ENCODE measurements at places on chromosomes 11 and 22.

GRCh38 chr22:36259615-36260300, 6.8 kb downstream of the APOL1 start:
- no peak for DNase-seq

DNA sequence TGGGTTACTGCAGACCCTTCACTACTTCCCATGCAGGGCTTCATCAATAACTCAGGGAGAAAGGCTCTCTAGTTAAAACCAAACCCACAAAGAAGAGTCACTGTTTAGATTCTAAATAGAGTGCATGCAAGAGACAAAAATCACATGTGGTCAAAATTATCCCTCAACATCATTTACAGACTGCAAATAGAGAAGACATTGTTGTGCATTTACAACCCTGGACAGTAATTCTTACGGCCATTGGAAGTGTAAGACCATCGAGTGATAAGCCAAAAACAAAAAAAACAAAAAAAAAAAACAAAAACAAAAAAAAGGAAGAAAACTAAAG, 93.4 kb downstream of the RASSF10 start:
- DNase-seq: no peak

DNA sequence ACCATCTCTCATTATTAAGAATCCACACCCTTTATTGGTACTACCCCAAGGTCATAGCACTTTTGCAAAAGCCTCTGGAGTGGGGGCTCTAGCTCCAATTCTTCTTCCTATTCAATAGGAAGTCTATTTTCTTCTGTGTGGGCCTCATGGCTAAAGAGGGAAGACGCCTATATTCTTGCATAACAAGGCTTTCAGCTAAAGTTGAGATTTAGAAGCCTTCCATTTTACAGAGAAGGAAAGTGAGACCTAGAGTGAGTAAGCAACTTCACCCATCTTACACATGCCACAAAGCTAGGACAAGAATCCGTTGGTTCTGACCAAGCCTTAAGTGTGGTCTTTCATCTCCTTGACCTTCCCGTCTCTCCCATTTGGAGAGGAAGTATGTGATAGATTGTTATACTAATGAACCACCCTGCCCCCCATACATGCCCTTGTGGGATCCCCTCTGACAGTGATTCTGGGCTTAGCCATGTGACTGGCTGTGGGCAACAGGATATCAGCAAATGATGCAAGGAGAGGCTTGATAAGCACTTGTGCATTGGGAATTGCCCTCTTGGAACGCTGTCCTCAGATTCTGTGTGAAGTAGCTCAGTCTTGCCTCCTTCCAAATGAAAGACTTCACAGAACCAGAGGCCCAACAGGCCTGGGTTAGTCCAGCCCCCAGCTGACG, 12.3 kb downstream of the BACE1 start:
- DNase-seq: no peak

DNA sequence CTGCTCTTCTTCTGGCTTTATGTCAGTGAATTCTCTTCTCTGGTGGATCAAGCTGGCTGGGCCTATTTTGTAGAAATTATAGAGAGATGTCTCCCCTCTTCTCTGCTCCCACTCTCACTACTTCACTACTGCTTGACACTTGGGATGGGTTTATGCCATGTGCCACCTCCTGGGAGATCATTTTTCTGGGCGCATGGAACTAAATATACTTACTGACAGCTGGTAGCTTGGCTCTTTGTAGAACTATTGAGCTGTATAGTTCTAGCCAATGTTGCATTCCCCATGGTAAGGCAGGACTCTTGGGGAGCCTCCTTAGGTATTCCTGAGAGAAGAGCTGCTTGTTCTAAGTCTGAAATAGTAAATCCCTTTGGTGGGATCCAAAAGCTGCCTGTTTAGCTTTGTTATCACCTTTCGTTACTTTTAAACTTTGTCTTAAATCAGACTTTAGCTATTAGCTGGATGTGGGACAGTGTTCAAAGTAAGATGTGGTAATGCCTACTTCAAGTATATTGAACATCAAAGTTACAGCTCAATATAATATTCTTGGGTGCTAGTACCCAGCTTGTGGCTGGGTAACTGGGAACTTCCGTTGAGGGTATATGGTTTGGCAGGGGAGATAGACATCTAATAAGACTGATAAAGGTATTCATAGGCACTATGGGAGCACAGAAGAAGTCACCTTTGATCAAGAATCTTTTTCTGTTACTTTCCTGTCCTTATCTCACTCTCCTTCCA, 87.5 kb upstream of the RRM1 start:
- no peak for DNase-seq

DNA sequence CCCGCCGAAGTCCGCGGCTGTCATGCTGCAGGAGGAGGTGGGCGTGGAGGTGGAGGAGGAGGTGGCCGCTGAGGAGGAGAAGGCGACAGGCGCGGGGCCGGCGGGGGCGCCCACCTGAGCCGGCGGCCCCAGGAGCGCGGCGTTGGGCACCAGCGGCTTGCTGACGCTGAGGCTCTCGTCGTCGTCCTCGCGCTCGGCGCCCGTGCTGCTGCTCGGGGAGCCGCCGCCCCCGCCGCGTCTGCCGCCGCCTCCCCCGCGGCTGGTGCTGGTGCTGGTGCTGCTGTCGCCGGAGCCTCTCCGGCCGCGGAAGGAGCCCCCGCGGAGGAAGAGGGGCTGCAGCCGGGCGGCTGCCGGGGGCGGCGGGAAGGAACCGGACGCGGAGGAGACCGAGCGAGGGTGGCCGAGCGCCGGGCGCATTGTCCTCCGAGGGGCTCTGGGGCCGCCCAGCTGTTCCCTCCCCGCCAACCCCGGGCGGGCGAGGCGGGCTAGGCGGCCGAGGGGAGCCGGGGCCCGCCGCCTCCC, 388 bp downstream of the TMEM121B start:
- no peak for DNase-seq

- DNase-seq: no peak
Observed at GRCh38 chr11:66866007-66866406, 9.1 kb downstream of the LRFN4 start.

- no peak for DNase-seq
Observed at GRCh38 chr11:86101493-86101892, 32.6 kb upstream of the PICALM start.

- no peak for DNase-seq
Observed at GRCh38 chr22:29780220-29780619, 13.1 kb downstream of the UQCR10 start.

- DNase-seq: no peak
Observed at GRCh38 chr11:128397362-128397761, 190.0 kb downstream of the ETS1 start.

DNA sequence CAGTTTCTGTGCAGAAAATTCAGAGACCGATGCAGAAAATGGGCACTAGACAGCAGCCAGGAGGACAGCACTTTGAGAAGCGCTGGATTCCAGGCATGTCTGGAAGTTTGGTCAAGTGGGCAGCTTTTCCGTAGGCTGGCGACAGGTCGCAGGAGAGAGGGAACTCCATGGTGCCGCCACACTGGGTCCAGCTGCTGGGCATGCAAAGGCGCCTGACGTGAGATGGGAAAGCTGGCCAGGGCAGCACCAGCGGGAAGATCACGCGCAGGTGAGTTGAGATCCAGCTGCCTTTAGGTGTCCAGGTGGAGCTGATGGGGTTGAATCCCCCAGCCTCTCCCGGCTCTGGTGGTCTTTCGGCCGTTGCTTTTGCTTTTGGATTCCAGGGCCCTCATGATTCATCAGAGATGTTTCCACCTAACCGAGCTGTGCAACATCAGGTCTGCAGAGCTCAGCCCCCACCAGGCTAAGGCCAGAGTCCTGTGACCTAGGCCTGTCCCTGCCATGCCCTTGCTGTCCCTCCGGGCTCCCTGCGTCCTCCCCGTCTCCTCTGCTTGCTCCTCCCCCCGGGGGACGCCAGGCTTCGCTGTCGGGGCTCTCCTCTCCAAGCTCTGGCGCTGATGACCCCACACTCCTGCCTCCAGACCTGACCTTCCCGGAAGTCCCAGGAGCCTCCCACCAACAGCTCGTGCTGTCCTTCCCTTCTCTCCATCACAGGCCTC, 1001.7 kb downstream of the BRD1 start:
- no peak for DNase-seq

GRCh38 chr11:78400116-78400515, 17.5 kb downstream of the GAB2 start:
- no peak for DNase-seq

GRCh38 chr11:62545437-62546243, 966 bp downstream of the AHNAK start:
- DNase-seq: no peak

GRCh38 chr11:118314988-118315411, 10.5 kb downstream of the CD3E start:
- DNase-seq: no peak

DNA sequence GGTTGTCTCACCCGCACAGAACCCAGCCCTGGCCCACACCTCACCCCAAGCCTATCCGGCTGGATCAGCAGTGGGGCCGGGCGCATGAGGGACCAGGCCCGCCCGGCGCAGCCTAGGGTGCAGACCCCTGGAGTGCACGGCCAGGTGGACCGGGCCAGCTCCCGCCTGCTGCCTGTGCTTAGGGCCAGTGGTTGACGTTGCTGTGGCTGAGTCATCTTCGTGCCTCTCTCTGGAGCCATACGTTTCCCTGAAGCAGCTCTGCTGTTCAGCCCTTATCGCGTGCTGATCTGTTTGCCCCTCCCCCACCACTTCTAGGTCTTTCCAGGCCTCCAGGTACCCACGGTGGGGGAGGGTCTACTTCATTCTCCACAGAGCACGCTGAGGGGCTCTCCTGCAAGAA, 39.5 kb downstream of the CDKN1C start:
- DNase-seq: no peak

GRCh38 chr22:46172522-46173110, 22.3 kb downstream of the PPARA start:
- no peak for DNase-seq

GRCh38 chr11:5204787-5205186, 4.3 kb upstream of the OR51V1 start:
- DNase-seq: no peak

GRCh38 chr11:76135491-76135890, 70.8 kb downstream of the WNT11 start:
- no peak for DNase-seq
